ENCODE measurements at places on chromosomes 7 and 10. TPM values are rescaled to one million over a fixed set of nuclear protein-coding genes. Genes with fewer than 3 reads are reported as not detected.

GRCh38 chr10:117216611-117217195, 19.4 kb downstream of the KCNK18 start:
- peak; percentile 88 for DNase-seq

GRCh38 chr7:115889669-115889984, 140.9 kb downstream of the TFEC start:
- no peak for DNase-seq

DNA sequence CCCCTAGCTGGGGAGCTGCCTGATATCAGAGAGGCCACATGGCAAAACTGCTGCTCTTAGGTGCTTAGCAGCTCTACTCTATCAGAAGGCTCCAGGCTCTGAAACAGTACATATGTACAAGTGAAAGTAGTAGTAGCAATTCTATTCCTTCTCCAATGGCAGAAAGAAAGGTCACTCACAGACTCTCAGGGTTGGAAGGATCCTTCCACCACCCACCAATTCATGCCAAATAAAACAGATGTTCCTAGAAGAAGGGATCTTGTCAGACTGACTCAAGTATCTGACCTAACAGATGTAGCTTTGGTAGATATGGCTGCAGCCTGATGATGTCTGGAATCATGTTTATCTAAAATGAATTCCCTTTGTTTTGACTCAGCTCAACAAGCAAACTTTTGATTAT, 8.0 kb upstream of the ALDH18A1 start:
- DNase-seq, result no peak

DNA sequence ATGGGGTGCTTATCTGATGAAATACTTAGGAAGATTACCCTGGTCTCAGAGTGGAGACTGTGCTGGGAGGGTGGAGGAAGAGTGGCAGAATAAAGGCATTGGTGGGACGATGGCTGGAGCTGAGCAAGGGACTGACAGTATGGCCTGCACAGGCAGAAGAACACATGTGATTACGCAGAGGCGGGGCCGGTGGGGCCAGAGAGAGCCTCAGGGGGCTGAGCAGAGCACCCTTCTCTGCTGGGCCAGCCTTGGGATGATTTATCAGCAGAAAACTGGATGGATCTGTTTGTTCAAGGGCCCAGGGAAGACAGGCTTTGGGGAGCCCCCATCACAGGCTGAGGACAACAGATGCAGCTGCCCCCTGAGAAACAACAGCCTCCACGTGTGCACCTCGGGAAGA, 272.1 kb downstream of the SDK1 start:
- no peak for DNase-seq

- no peak for DNase-seq
Observed at GRCh38 chr10:107164992-107165391, 486 bp upstream of the SORCS1 start.

- DNase-seq, result no peak
Observed at GRCh38 chr10:71878327-71879034, 27.4 kb upstream of the PSAP start.

DNA sequence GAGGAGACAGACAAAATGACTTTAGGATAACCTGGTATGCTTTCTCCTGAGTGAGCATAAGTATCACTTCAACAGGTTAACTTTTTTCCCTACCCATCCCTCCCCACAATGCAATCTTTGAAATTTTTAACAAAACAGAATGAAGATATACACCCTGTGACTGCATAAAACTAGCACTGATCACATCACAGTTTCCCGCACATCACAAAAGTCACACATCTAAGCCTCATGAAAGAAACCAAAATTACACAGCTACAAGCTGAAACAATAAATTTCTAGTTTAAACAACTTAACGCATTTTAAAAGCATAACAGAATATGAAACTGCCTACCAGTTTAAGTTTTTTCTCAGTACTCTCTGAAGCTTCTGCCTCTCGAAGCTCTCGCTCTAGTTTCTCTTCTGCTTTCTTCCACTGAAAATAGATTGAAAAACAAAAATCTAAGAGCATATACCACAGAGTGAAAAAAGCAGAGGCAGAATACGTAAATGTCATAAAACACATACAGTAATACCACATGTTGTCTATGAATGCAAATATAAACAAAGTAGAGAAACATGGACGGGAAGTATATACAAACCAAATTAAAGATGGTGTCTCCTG, 18.1 kb downstream of the NOC3L start:
- no peak for DNase-seq

DNA sequence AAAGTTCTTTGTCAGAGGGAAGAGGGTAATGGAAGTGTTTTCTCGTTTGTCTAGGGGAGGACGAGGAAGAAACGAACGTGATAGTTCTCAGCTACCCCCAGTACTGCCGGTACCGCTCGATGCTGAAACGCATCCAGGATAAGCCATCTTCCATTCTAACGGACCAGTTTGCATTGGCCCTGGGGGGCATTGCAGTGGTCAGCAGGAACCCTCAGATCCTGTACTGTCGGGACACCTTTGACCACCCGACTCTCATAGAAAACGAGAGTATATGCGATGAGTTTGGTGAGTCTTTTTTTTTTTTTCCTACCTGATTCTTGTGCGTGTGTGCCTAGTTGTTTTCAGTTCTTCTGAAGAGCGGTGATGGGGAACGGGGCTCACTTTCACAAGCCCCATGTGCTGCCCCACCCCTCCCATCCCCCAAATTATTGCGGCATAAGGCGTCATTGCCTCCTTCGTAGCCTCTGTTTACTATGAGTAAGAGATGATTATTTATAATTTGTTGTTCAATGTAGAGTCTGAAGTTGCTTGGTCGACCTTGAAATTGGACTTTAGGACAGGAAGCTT, 98.6 kb downstream of the ARID5B start:
- no peak for DNase-seq

- no peak for DNase-seq
Observed at GRCh38 chr7:916291-916941, 38.1 kb downstream of the ADAP1 start.

DNA sequence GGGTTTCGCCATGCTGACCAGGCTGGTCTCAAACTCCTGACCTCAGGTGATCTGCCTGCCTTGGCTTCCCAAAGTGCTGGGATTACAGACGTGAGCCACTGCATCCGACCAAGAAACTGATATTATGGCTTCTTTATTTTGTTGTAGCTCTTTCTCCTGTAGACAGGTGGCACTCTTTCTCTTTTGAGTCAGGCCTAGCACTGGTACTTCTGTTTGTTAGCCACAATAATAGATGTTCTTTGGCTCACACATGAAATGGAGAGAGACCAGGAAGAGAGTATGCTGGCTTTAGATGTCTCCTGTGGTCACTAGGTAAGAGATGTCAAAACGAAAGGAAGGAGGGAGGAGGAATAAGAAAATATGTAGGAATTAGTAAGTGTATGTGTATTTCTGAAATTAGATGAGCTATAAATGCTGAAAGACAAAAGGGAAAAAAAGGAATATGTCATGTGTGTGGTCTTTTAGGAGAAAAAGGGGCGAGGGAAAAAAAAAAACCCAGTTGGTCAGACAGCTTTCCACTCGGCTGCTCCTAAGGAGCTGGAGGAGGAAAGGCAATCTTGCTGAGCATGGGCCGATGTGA, 78.7 kb downstream of the CLEC2L start:
- DNase-seq, result no peak

- no peak for DNase-seq
Observed at GRCh38 chr7:99003419-99003818, 125.1 kb downstream of the TRRAP start.

DNA sequence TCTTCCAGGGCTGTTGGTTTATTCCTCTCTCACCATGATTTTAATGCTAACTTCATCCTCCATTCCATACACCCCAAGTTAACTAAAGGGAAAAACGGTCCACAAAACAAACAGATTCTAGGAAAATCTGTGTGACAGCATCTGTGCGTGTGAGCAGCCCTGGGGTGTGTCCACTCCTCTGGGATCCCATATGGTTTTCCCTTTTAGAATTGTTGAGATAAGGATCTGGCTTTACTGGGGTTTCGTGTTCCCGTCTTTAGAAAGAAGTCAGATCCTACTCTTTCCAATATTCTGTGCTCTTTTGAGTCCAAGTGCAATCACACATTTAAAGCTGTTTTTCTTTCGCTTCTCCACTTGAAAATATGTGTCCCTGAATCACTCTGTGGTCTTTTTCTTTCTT, 257.1 kb downstream of the KLF6 start:
- DNase-seq, result no peak

DNA sequence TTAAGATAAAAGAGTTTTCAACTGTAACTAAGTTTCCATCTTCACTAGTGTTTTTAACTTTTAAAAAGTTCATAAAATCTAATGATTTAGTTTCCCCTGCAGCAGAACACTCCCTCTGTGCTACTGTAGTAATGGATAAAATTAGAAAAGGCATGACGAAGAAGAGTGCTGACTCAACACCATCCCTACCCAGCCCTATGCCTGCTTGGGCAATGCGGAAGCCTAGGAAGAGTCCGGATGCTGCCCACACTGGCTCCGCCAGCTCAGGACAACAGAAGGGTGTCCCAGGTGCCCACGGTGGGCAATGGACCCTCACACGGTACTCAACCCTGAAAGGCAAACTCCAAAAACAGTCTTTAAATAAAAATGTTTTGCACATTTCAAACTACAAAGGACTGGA, 118.2 kb downstream of the LARP4B start:
- DNase-seq, result no peak

DNA sequence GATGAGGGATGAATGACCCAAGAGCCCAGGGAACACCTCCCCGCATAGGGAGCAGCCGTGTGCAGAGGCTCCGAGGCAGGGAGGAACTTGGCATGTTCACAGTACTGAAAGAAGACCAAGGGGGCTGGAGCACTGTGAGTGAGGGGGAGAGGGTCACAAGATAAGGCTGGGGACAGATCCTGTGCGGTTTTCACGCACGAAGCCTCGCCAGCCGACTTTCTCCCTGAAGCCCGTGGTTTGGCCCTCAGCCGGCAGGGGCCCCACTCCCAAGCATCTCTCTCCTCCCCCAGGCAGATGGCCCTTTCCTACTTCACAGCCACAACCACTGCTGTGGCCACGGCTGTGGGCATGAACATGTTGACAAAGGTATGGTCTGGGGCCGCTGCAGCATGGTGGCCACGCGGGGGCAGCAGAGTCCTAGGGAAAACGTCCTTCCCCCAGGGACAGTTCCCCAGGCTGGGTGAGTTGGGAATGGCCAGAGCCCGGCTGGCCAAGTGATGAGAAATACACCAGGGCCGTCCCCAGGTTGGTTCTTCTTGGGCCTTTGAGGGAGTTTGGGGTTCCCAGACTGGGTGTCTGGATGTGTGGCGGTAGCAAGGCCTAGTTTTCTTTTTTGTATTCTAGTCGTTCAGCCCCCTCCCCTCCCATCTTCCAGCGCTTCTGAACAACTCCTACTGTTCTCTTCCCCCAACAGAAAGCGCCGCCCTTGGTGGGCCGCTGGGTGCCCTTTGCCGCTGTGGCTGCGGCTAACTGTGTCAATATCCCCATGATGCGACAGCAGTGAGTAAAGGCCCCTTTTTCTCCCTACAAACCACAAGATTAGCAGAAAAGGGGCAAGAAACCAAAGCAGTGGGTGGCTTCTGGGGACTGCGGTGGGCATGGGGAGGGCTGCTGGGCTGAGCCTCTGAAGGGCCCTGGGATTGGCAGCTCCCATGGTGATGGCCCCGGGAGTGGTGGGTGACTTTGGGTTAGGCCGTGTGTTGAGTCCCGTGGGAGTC, 14.4 kb upstream of the WBP1L start:
- DNase-seq, result peak; percentile 91

DNA sequence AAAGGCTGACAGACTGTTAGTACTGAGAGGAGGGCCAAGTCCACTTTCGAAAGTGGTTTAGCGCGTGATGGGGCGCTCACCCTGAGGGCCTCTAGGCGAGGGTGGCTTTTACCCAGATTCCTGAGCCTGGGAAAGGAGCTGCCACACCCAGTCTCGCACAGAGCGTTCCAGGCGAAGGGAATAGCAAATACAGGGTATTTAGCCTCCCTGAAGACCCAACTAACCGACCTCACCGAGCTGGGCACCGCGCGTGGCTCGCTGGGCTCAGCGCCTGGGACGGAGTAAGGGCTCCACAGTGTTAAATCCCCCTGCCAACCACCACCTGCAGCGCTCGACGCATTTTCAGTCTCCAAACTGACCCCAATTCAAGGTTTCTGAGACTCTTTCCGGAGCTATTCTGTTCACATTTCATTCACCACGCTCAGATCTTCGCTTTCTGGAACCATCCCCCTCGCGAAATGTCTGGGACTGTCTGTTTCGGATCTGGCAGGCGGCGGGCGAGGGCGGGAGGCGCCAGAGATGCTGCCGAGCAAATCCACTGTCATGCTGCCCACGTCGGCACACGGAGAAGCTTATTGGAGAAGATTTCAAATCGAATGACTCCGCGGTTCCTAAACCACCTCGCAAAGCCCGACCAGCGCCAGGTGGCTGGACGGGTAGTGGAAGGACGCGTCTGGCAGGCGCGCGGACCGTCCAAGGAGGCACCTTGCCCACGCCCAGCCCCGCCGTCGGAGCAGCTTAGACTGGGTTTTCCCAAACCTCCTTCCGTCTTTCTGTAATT, 1.4 kb upstream of the OSBPL3 start:
- DNase-seq, result peak; percentile 27

- no peak for DNase-seq
Observed at GRCh38 chr10:7258948-7259523, 151.8 kb downstream of the SFMBT2 start.

DNA sequence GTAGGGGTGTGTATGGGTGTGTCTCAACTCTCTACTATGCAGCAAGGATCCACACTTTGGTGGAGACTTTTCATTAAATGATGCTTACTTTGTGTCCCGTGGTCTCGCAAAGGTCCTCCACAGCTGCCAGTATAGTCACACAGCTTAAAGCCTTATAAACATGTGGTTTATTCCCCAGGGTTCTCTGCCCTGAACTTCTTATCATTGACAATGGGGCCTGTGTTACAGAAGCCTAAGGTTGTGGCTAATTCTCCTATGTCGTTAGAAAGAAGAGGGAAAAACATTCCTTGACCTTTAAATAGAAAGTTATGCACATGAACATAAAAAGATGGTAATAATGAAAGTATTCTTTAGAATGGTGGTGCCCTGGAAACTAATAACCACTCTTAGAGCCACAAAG, 201.4 kb downstream of the INHBA start:
- DNase-seq, result no peak

DNA sequence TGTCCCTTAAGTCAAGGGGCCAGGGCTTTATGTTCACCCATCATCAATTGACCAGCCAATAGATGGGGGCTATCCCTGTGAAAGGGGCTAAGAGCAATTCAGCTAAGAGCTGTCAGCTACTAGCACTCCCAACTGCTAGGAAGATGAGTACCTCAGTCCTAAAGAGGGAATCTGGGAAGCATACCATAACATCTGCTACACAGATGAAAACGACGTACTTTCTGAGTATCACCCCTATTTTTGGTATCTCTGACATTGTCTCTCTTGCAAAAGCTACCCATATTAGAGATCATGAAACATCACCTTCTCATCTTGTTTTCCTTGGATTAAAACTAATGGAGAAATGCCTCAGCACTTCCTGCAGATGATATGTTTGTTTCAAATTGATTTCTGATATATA, 7.5 kb upstream of the SMNDC1 start:
- DNase-seq, result no peak

GRCh38 chr10:74153123-74153522, 2.1 kb downstream of the ADK start:
- no peak for DNase-seq

GRCh38 chr7:524800-525199, 5.2 kb upstream of the PDGFA start:
- DNase-seq, result no peak

Gene DYDC2
- not detected for total RNA-seq

Gene ZNF488
- total RNA-seq, result 0.41 TPM

Gene CREB5
- 5.6 TPM for total RNA-seq

Gene TRIM50
- 0.54 TPM for total RNA-seq

Gene TRIM73
- total RNA-seq, result 7.4 TPM

Gene EPHA1
- 7.1 TPM for total RNA-seq

Gene CALCR
- 0.62 TPM for total RNA-seq

Gene CDK1
- 14.8 TPM for total RNA-seq

Gene GRID1
- 0.26 TPM for total RNA-seq

Gene SPDYE9
- 0.13 TPM for total RNA-seq

Gene CPA2
- total RNA-seq, result not detected

Gene MKRN1
- 79.9 TPM for total RNA-seq
